ENCODE measurements at places on chromosomes 5 and 9.

DNA sequence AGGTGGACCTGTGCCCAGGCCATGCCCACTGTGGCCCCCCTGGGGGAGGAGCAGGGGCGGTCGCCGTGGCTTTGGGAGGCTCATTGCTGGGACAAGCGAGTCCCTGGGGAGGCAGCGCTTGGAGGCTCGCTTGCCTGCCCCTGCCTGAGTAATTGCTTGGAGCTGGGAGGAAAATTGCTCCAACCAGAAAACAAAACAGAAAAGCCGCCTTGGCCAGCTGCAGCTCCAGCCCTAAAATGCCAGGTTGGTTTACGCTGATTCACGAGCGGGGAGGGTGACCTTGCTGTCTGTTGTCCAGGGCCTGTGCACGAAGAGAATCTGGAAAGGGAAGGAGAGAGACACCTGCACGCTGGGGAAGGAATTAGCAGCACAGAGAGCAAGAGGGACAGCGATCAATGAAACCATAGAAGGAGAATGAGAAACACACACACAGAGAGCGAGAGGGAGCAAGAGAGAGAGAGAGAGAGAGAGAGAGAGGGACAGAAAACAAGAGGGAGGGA is 25.3 kb downstream of the NTNG2 start:
- no peak for DNase-seq

DNA sequence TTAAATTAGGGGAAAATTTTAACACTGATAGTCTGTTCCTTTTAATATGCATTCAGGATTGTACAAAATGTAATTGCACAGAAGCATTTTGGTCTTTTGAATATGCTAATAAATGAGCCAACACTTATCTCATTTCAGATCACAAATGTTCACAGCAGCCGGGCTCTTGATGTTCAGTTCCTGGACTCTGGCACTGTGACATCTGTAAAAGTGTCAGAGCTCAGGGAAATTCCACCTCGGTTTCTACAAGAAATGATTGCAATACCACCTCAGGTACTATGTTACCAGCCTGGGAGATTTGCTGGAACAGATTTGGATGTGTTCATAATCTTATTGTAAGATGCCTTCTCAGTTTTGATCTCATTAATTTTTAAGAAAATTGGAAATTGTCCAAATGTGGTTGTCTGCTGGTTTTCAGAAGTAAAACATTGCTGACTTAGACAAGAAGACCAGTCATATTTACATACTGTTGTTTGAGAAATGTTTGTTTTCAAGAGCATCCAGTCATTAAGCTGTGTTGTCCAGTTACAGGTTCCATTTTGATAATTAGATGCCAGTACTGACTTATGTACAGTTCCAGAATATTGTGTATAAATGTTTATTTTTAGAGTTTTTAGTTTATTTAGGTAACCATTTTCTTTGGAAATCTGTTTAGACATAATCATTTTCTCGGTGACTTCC is 23.0 kb upstream of the TMOD1 start:
- DNase-seq: no peak

DNA sequence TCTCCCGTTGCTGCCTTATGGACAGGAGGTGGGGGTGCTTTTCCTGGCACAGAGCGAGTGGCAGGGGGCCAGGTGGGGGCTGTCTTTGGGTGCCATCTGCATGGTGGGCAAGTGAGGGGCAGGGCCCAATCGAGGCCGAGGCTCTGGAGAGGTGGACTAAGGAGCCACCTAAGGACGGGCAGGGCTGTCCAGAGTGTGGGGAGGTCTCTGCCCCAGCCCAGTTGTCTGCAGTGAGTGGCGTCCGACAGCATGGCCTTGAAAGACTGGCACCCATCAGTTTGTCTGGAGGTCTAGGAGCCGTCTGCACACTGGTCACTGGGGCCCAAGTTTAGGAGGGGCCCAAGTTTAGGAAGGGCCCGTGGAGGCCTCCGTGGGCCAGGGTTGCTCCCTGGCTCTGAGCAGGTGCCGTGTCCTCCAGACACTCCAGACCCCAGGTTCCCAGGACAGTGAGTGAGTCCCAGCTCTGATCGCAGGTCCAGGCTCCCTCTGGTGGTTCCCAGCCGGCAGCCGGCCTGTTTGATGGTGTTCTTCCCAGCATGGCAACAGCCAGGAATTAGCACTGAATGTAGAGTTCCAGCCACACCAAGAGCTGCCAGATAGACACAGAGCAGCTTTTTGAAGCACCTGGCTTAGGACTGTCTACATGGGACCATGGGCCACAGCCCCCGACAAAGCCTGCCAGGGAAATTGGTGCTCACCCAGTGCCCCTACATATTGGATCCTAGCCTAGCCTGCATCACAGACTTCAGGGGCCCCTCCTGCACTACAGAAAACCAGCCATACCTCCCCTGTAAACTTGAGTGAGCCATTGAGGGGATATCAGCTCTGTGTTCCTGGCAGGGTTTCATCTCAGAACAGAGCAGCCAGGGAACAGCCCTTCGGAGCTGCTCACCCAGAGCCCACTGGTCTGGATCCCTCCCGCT is 120.9 kb downstream of the WNK2 start:
- DNase-seq: peak; percentile 79

DNA sequence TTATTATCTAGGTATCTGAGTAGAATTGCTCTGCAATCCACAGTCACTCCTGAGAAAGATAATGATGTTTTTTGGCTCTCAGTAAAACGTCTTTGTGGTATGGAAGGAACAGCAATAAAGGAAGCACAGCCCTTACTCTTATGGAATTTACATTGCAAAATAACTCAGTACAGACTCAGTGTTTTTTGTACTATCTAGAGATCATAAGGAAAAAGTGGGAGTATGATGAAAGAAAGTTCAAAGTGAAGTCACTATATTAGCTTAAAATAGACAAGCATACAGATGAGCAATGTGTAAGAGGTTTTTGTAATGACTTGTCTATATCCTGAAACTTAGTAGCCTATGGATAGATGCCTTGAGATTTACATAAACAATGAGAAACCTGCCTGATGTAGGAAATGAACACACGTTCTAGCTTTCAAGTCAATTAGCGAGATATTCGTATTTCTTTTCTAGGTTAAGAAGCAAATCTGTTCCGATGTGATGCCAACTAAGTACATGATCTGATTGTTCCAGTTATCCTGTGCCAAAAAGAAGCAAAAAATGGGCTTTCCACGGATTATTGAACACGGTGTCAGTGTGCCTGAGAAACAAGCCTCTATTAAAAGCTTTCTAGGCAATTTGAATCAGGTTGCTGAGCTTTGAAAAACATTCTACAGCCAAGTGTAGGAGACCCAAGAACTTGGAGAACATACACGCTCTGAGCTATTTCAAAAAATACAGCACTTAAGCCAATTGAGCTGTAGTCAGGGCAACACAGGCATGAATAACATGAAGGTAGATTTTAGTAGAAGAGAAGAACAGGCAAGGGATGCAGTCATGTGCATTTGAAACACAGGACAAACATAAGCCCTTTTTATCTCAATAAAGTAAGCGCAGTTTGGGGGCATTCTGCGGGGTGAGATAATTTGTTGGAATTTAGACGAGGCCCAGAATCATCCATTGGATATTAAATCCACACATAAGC is 86.3 kb upstream of the TAF11L2 start:
- no peak for DNase-seq

DNA sequence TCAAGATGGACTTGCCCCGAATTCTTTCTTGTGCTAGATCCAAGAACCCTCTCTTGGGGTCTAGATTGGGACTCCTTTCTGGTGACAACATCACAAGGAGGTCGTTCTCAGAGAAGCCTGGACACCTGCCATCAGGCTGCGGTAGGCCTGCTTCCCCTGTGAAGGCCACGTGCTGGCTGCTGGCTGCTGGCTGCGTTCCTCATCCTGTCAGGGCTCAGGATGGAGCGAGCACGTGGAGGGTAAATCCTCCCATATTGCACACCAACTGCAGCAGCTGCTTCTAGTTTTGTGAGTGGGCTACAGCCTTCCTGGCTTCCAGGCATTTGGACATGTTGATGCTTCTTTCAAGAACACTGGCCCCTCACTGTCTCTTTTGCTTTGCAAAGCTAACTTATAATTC is 95.6 kb downstream of the HSPA4 start:
- peak; percentile 32 for DNase-seq

DNA sequence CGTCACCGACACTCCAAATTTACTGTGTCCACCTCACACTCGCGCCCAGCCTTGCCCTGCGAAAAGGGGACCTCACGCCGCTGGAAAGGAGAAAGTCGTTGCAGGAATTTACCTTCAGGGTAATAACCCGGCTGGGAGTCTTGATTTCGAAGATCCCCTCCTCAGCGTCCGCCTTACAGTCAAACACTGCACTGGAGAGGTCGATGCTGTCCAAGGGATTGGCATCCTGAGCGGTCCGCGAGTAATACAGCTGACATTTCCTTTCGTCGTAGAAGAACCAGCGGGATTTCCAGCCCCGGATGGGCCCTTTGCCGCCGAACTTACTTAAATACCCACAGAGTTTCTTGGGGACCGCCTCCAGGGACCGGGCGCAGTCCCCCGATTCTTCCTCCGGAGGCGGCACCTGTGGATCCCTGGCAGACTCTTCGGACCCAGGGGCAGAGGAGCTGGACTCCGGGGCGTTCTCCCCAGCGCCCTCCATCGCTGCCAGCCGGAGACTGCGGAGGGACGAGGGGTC is 330 bp downstream of the TBC1D2 start:
- no peak for DNase-seq

DNA sequence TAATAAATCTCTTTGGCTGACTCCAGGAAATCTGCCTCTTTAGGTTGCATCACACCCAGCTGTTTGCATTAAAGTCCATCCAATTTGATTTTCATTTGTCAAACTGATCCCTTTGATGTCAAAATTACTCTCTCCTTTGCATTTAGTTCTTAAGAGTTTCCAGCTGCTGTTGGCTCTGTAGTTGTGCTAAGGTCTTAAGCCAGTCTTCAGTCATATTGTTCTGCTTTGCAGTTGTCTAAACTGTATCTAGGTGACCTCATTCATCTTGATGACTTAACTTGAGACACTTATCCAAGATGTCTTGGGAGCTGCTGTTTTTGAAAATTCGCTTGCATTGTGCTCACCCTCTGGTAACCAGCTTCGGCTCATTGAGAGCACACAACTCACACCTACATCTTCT is 386.9 kb upstream of the TLE4 start:
- DNase-seq: no peak

DNA sequence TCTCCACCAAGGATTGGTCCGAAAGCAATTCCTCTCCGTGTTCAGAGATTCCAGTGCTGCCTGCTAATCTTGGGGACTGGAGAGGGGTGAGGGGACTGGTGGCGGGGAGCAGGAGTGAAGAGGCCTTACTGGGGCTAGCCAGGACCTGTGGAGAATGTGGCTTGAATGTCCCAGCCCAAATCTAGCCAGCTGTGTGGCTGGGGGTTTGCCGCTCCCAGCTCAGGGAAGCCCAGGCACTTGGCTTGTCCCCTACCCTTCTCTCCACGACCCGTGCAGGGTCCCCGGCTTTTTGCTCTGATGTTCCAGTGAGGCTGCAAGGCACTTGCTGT is 2.4 kb downstream of the N4BP3 start:
- DNase-seq: peak; percentile 47

DNA sequence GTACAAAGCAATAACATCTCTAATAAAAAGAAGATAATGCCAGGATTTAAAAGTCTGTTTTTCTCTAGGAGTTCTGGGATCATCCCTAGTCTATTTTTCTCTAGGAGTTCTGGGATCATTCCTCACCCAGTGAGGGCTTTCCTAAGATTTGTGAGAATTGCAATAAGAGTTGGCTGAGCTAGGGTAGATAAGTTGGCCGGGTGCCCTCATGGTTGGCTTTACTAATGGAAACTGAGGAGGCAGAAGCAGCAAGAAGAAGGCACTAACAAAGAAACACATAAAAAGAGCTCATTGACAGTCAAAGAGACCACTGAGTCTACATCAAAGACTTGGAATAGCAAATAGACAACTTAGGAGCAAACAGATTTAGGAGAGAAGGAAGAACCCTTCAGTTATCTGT is 4.2 kb downstream of the SLC1A3 start:
- peak; percentile 41 for DNase-seq

- DNase-seq: no peak
These were observed 3.3 kb downstream of the CYFIP2 start for GRCh38 chr5:157269165-157269671.

DNA sequence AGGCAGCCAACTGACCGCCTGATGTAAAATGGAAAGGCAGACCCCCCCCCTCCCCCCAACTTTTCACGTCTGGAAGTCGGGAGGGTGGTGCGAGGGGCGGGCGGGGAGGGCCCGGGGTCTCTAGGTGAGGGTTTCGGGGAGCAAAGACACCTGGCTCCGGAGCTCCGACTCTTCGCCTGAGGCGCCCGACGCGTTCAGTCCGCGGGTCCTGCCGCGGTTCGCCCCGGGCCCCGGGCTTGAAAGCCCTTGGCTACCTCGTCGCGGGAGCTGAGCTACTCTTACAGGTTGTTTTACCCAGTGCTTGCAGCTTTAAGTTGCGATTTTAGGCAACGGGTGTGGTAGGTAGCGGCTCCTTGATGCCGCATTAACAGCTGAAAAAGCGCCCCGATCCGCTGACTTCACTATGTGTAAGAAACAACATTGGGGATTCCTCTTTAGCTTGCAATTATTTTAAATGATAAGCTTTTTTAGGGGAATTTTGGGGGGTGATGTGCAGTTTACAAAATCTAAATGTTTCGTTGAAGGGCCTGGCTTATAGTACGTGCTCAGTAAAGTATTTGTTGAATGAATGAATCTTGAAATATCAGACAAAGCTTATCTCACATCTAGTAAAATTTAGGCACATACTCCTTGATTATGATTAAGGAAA is 722 bp downstream of the CDC42SE2 start:
- no peak for DNase-seq

- DNase-seq: no peak
These were observed 58.6 kb downstream of the LPAR1 start for GRCh38 chr9:110979636-110980035.

- DNase-seq: peak; percentile 36
These were observed 175.7 kb downstream of the MELK start for GRCh38 chr9:36748322-36748899.

GRCh38 chr9:34983209-34983608 is 6.3 kb upstream of the DNAJB5 start:
- no peak for DNase-seq

GRCh38 chr9:91151718-91152095 is 210.0 kb downstream of the AUH start:
- no peak for DNase-seq

DNA sequence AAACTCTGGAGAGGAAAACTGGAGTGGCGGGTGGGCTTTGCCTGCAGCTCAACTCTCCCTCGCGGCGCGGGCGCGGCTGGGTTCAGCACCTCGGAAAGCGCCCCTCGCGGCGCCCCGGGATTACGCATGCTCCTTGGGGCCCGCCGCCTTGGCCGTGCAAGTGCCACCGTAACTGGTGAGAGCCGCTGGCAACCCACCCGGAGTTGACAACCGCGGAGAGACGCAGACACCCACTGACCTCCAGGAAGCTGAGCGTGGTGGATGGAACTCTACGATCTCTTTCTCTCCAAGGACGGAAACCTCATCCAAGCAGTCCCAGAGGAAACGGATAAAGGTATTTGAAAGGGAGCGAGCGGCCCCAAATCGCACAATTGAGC is 194 bp upstream of the RXFP3 start:
- peak; percentile 59 for DNase-seq

GRCh38 chr5:177162379-177162778 is 28.8 kb downstream of the NSD1 start:
- DNase-seq: no peak

- no peak for DNase-seq
These were observed 53.9 kb upstream of the IL17B start for GRCh38 chr5:149432911-149433401.

- DNase-seq: no peak
These were observed 507.7 kb upstream of the PTGER4 start for GRCh38 chr5:40171971-40172370.

- DNase-seq: no peak
These were observed 113.1 kb downstream of the PSD2 start for GRCh38 chr5:139908749-139909148.

GRCh38 chr5:148014276-148014675 is 49.5 kb upstream of the SPINK5 start:
- DNase-seq: no peak

- DNase-seq: no peak
These were observed 42.0 kb downstream of the ELL2 start for GRCh38 chr5:95919658-95920057.

Measured in heart left ventricle (tissue), 16 donors.